ENCODE measurements at places on chromosomes 11 and 22. TPM values are rescaled to one million over a fixed set of nuclear protein-coding genes. Genes with fewer than 3 reads are reported as not detected.

DNA sequence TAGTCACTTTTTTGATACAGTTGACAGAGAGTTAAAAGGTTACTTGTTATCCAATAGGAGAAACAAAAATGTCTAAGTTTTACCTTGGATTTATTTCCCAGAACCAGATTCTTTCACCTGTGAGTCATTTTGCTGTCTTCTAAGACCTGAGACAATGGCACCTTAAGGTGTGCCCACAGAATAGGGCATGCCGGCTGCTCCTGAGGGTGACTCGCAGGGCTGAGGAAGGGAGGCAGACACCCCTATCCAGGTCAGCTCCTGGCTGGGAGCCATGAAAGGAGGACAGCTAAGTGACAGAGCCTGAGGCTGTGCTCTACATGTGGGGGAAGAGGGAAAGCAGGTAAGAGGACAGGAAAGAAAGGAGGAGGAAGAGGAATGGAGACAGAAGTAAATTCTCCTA, 67.8 kb downstream of the RASSF10 start:
- DNase-seq = no peak

TENM4 gene
- not detected for total RNA-seq

DNA sequence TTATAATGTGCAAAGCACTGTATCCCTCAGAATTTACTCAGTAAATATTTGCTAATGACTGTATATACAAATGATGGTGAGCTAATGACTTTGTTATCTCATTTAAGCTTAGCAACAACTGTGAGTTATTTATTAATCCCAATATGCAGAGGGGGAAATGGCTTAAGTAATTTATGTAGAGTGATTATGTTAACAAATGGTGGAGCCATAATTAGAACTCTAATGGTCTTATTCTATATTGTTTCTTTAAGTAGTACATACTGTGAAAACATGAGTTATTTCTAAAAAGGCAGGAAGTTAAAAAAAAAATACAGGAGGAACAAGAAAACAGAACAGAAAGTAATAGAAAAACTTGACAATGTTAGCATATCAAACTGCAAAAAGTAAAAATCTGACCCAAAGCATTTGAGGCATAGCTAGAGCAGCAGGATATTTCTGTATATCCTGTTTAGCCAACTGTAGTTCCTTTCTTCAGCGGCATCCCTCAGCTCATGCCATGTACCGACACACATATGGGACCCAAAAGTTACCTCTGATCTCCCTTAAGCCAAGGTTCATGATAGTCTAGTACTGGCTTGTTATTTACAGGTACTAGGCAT, 94.2 kb downstream of the FCHSD2 start:
- no peak for DNase-seq

DNA sequence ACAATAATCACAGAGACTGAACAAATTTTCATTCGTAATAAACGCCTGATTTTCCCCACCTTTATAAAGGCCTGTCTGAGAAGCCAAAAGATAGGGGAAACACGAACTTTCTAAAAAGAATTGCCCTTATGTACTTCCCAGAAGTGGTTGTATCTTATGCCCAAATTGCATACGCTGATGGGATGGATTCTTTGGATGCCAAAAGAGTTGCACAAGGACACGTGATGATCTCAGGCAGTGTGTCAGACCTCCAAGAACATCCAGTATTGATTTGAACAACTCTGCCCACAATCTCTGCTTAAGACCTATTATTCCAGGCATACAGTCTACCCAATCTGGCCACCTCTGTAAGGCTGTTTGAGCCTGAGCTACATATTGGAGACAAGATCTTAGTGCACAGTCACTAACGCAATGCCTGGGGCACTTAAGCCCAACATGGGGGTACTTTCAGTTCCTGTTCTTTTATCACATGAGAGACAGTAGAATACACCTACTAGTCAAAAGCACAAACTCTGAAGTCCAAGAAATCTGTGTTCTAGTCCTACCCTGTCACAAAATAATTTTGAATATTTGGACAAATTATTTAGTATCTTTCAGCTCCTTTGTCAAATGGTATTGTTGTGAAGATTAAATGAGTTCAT, 38.9 kb downstream of the OR10A6 start:
- DNase-seq = no peak

GRCh38 chr11:69013009-69013951, at the start of gene MRGPRF:
Gene MRGPRF, minus strand, starts transcription at chr11:69013246. Its CDS starts 3,345 bp downstream, at chr11:69009901.
- DNase-seq = peak; percentile 83

GRCh38 chr11:103942646-103943045, 93.8 kb upstream of the DDI1 start:
- no peak for DNase-seq

DNA sequence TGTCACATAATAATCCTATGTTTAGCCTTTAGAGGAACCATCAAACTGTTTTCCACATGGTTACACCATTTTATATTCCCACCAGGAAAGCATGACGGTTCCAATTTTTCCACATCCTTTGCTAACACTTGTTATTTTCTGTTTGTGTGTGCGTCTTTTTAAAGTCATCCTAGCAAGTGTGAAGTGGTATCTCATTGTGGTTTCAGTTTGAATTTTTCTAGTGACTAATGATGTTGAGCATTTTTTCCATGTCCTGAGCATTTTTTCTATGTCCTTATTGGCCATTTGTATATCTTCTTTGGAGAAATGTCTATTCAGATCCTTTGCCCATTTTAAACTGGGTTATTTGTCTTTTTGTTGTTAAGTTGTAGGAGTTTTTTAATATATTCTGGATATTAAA, 53.7 kb upstream of the DEPDC7 start:
- DNase-seq = no peak

GRCh38 chr22:41288245-41288946, 2.4 kb upstream of the RANGAP1 start:
- peak; percentile 81 for DNase-seq

RAB36 gene
- not detected for total RNA-seq

- no peak for DNase-seq
Observed at GRCh38 chr11:24375931-24376330, 120.9 kb upstream of the LUZP2 start.

DNA sequence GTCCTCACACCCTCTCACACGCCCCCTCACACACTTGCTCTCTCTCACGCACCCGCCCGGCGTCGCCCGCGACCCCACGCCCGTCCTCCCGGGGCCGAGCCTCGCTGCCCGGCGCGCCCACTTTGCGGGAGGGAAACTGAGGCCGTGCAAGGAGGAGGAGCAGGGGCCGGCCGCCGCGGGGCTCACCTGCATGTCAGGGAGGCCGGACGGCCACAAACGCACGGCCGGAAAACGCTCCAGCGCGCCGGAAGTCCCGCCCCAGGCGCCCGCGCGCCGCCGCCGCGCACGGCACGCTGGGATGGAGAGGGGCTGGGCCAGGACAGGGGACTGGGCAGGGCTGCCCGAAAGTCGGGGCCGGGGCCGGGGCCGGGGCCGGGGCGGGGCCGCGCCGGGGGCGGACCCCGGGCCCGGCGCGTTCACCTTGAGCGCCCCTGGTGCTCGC, at the start of gene CHID1:
CHID1 (minus strand) TSS at position 222 of the 442 bp plus-strand sequence. CDS start 5,994 bp downstream, outside the sequence.
- peak; percentile 89 for DNase-seq

- DNase-seq = no peak
Observed at GRCh38 chr22:34592123-34592740, 473.7 kb upstream of the ISX start.
